ENCODE measurements at places on chromosomes 6 and 20.

DNA sequence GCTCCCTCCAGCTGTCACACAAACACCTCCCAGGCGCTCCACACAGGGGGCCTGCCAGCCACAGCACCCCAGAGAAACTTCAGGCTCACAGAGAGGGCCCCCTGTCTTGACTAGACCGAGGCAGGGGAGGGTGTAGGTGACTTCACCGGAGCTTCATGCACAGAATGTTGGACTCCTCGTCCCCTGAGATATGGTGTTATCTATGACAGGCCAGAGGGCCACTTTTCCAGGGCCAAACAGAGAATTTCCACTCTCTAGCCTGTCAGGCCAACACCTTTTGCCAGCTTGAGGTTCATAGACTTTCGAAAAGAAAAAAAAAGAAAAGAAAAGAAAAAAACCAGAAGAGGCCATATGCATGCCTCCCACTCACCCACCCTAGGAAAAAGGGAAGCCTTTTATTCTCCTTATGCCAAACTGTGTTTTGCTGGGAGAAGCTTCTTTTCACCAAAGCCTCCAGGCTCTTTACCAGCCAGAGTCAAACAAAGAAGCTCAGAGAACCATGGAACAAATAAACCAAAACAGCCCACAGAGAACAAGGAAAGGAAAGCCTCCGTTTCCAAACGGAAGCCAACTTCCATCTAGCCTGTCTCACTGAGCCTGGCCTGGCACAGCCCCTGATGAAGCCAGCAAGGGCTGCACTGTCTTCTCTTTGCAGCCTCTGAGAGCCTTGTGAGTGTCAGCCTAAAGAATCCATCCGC, 313.2 kb upstream of the JARID2 start:
- no peak for DNase-seq

- DNase-seq: no peak
These were observed 660.4 kb downstream of the CD109 start for GRCh38 chr6:74356391-74356790.

GRCh38 chr6:4348462-4349112, 213.2 kb upstream of the ECI2 start:
- DNase-seq: no peak

DNA sequence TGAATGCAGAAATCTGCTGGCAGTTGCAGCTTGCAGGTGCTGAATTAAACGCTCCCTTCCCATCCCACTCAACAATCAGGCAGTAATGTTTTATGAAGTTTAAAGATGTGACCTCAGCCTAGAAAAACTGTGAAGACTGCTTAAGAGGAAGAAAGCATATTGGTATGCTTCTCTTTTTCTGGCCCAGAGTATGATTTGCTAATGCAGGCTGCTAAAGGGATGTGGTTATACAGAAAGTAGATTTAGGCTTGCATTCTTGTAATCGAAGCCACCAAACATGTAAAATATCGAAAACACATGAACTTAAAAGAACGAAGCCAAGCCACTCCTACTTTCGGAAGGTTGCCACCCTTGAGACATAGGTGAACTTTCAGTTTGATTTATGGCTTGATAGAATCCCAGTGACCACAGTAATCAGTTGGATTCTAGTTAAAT, 40.7 kb downstream of the MAP3K5 start:
- no peak for DNase-seq

DNA sequence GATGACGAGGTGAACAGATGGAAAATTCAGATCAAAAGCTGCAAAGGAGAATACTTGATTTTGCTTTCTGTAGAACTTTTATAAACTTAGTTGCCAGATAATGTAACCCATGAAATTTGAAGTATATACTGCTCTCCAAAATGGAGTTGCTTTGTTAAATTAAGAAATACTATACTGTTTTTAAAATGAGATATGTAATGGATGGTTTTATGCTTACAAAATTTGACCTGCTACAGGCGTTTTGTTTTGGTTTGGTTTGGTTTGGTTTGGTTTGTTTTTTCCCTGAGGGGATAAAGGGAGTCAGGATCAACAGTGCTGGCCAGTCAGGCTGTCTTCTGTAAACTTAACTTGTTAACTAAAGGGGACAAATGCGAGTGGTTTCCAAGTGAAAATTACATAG, 55.6 kb upstream of the KIF25 start:
- no peak for DNase-seq

- DNase-seq: no peak
These were observed 728.3 kb upstream of the EYS start for GRCh38 chr6:66435321-66435720.

GRCh38 chr6:158143700-158144099, 24.4 kb downstream of the SERAC1 start:
- no peak for DNase-seq

Measured in stimulated activated CD8-positive, alpha-beta memory T cell treated with anti-CD3 and anti-CD28 coated beads, Interleukin-7, amount 100 ng/mL, for 1 hour (primary cell).